ENCODE measurements at places on chromosomes 16 and 17.

DNA sequence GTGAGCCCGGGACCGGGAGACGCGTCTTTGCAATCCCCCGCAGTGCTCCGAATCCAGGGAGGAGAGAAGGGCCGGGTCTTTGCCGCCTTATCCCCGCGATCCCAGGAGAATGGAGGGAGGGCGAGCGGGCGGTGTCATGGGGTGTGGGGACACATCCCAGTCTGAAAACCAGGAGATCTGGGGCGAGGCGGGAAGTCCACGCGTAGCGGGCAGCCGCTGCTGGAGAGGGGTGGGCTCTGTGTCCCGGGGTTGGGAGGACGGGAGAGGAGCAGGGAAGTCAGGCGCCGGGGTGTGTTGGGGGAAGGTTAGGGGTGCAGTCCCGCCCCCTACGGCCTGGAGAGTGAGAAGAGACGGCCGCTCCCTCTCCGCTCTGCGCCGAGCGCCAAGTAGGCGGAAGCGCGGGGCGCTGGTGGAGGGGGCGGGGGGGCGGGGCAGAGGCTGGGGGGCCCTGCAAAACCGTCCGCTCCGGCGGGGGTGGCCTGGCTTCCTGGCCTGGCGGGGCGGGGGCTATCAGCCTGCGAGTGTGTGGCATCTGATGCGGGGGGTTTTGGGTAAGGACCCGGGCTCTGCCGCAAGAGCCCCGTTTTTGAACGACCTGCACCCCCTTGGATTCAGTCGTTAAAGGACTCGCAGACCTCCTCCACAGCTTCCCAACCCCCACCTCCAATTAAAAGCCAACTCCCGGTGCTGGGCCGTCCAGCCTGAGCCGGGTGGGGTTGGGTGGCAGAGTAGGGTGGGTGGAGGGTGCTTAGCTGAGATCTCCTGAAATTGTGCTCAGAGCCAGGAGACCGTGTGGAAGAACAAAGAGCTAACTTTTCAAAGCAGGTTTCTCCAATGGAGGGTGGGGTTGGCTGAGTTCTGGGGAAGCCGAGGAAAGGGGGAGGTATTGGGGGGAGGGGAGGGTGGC lies 654 bp downstream of the LASP1 start:
- peak; percentile 51 for DNase-seq

DNA sequence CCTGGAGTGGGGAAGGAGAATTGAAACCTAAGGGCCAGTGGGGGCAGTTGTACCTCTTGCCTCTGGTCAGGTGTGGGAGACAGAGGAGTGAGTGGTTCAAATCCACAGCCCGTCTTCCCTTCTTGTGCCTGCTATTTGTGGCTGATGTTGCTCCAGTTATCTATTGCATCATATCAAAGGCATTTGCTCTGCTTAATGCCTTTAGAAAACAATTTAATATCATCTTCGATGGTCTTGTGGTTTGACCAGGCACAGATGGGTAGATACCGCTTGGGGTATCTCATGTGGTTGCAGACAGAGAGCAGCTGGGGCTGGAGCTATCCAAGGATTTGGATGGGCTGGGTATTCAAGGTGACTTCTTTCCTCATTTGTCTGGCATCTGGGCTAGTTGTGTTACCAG lies 376.1 kb upstream of the RBFOX1 start:
- no peak for DNase-seq

DNA sequence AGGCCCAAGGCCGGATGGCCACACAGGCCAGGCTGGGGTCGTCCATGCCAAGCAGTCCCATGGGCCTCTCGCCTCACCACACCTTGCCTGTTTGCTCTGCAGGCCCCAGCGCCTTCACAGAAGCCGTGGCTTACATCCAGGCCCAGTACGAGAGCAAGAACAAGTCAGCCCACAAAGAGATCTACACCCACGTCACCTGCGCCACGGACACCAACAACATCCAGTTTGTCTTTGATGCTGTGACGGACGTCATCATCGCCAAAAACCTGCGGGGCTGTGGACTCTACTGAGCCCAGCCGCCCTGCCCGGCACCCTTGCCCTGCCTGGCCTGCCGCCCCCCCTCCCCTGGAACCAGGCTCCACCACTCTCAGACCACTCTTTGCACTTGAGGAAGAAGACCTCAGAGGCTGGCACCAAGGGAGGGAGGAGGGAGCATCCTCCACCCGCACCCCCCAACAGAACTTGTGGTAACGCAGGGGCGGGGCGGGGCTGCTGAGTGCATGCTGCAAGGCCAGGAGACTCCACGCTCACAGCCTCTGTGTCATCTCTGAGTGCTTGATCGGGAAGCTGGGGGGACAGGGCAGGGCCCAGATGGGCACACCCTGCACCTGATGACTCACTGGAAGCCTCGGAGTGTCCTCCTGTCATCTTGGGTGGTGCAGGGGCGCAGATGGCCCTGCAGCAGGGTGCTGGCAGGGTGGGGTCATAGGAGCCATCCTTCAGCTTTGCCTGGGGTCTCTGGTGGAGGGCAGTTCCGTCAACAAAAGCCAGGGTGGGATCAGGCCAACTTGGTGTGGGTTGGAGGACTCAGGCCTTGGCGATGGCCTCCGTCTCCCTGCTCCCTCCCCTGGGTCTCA lies 81.5 kb downstream of the AMFR start:
- peak; percentile 28 for DNase-seq

DNA sequence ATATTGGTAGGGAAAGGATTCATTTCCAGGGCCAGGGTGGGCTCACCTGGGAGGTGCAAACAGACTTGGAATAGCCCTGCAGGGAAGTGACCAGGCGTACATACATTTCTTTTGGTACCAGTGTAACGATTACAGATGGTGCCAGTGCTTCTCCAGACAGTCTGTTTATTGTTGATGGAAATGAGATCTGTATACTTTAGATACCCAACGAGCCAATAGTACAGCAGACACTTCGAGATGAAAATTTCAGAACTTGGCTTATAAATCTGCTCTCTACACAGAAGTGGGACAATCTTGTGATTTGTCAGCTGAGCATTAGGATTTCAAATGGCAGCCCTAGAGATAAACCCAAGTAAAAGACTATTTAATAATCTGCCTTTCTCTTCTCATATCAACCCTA lies 57.9 kb downstream of the HS3ST2 start:
- no peak for DNase-seq

DNA sequence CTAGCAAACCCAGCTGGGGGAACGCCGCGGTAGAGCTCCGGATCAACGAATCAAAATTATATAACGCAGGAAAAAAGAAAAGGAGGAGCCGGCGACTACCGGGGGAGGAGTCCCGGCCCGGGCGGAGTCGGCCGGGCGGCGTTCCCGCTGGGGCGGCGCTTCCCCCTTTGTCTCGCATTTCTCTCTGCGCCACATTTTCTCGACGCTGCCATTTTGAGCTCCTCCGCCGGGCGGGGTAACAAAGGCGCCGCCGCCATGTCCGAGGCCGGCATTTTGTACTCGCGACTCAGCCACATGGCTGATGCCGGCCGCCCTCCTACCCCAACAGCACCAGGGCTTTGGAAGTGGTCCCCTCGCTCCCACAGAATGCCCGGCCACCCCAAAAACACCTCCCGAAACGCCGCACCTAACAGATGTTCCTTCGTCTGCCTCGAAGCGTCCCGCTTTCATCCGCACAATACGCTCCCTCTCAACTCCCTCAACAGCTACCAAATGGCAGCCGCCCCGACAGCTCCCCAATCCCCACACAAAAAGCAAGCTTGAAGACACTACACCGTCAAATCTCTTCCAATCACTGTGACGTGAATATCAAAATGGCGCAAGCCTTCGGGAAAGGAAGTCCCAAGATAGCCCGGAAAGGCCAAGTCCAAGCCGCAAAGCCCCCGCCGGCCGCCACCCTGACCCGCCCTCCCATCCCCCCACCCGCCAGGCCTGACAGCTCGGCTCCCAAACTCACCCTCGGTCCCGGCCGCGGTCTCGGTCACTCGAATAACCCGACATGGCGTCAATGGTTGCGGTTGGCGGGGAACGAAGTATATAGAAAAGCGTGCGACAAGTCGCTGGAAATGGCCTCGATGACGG lies 519 bp downstream of the DDX5 start:
- DNase-seq = peak; percentile 79

DNA sequence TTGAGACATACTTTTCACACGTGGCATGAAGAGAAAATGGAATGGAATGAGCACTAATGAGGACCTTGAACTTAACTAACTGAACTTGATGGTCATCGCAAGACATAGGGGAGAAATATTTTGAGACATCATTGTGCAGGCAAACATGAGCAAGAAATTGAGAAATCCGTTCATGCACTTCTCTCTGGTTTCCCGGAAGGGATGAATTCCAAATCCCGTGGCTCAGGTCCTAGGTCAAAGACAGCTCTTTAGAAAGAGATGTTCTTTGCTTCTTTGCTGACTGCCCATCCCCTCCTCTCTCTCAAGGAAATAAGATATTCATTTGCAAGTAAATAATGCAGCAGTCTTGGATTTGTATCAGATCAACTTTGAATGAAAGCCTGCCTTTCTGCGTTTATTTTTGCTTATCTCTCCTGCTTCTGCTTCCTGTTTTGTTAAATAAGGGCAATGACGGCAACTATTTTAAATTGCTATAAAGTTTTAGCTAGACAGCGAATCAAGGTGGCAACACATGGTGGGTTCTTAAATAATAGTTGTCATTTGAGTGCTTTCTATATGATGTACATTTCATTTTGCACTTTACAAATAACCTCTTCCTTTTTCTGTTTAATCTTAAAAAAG lies 657.8 kb downstream of the MAF start:
- DNase-seq = no peak

GRCh38 chr17:64723781-64724180 lies 61.7 kb upstream of the SMURF2 start:
- DNase-seq = no peak

DNA sequence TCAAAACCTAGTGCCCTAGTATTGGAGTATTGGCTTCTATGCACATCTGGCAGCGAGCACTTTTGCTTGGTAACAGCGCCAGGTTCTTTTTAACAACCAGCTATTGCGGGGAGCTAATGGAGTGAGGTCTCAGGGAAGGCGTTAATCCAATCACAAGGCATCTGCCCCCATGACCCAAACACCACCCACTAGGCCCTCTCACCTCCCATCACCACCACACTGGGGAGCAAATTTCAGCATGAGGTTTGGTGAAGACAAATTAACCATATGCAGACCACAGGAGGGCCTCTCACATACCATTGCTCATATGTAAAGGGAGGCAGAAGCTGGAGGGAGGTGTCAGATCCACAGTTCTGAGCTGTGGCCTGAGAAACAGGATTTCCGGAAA lies 893 bp upstream of the ODF4 start:
- no peak for DNase-seq

- DNase-seq = no peak
Observed at GRCh38 chr16:54248863-54249710, 37.5 kb downstream of the IRX3 start.

- no peak for DNase-seq
Observed at GRCh38 chr17:27671591-27671910, 40.6 kb downstream of the LGALS9 start.

DNA sequence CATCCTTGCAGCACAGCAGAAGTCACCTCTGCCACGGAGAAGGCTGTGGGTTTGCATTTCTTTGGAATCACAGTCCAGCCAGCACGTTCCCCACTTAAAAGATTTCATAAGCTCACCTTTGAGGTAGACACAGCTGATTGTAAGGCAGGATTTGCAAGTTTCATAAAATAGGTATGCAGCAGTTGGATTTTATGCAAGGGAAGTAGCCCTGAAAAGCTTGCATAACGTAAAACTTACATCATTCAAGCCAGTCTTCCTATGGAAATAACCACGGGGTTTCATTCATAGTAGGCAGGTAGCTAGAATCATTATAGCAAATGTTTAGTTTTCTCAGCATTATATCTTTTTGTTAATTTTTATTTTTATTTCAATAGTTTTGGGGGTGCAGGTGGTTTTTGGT lies 49.8 kb upstream of the ARHGAP44 start:
- DNase-seq = no peak

GRCh38 chr17:77717941-77718668 lies 240.4 kb upstream of the TNRC6C start:
- no peak for DNase-seq

DNA sequence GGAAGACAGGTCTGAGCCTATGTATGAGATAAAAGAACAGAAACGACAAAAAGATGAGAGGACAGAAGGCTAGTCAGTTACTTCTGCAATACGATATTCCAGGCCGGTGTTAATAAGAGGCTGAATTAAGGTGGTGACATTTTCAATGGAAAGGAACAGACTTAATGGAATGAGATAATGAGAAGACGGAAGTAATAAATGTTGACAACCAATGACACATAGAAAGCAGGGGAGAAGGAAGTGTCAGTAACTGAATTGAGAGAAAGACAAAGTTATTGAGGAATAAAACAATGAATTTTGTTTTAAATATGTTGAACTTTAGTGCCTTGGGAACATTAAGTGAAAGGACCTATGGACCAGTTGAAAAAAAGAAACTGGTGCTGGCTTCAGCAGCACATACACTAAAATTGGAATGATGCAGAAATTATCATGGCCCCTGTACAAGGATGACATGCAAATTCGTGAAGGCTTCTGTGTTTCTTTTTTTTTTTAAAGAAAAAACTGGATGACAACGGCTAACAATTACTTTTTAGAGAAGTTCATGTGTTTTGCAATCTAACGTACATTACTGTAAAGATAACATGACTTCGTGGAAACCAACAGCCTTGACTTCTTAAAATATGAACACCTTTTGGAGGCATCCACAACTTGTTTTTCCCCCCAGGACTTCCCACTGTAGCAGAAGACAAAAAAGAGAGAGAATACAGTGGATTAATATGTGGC lies 18.5 kb upstream of the CPD start:
- no peak for DNase-seq

GRCh38 chr17:14803826-14804225 lies 461.3 kb downstream of the PMP22 start:
- no peak for DNase-seq

DNA sequence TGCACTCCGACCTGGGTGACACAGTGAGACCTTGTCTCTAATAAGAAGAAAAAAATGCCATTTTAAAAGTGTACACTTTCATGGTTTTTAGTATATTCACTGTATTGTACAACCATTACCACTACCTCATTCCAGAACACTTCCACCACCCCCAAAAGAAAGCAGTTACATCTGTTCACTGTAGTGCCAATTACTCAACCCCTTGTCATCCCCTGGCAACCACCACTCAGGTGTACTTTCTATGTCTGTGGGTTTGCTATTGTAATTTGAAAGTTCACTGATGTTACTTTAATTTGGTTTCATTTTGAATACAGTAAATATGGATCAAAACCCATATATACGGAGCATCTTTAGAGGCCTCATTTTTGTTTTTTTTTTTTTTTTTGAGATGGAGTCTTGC lies 6.1 kb downstream of the ZG16 start:
- DNase-seq = no peak

GRCh38 chr16:63717806-63718205 lies 1404.1 kb downstream of the CDH11 start:
- DNase-seq = no peak

- DNase-seq = no peak
Observed at GRCh38 chr16:77721752-77722308, 484 bp upstream of the NUDT7 start.

GRCh38 chr17:70499067-70499786 lies 329.9 kb downstream of the KCNJ2 start:
- DNase-seq = no peak

DNA sequence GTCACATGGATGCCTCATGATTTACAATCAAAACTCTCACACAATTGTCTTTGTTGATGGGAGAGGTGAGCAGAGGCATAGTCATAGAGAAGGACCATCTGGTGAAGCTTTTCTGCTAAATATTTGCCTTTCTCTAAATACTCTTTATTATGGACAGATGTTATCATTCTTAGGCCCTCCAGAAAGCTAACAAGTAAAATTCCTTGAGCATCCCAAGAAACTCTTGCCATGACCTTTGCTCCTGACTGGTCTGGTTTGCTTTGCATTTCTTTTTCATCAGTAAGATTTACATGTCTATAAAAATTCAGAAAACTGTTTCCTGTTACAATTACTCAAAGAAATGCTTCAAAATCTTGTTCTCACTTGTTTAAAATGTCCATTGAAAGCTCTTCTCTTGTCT lies 1336.6 kb upstream of the CDH8 start:
- DNase-seq = no peak

GRCh38 chr17:37802712-37803416 lies 58.0 kb upstream of the HNF1B start:
- no peak for DNase-seq

Data from HFFc6 (cell line).